ENCODE measurements at places on chromosomes 5 and 9.

DNA sequence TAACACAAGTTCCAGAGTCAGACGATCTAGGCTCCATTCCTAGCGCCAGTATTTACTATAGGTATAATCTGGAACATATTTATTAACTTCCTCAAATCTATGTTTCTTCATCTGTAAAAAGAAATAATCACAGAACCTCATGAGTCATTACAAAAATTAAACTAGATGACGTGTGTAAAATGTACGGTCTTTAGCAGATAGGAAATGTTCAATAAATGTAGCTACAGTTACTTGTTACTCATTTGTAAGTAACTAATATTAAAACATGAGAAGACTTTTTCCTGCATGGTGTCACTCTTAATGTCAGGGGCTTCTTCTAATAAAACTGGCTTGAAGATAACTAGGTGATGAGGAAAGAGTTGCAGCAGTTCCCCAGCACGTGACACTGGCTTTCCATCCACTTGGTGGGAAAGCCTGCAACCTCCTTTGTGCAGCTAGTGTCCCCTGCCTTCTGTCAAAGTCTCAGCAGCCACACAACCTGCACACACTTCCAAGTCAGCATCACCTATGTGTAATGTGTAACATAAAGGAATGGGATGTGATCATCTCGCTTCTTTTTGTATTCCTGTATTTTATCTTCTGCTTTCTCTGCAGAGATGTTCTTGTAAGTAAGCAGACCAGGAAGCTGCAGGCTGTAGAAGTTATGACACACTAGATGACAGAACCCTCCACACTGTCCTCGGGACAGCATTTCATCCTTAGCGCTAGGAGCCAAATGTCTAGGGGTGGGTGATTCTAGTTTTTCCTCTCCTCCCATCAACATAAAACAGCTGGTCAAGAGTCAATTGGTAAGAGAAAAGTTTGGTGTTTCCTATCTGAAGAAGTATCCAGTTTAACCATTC is 1.8 kb upstream of the JAKMIP2 start:
- no peak for DNase-seq

GRCh38 chr5:71932655-71933338 is 174.5 kb upstream of the MAP1B start:
- no peak for DNase-seq

GRCh38 chr9:135009794-135010585 is 77.5 kb upstream of the OLFM1 start:
- DNase-seq, result no peak

GRCh38 chr9:16352251-16352650 is 518.2 kb downstream of the BNC2 start:
- no peak for DNase-seq

- DNase-seq, result no peak
Measured at GRCh38 chr5:118933703-118934102, 54.6 kb downstream of the DTWD2 start.

DNA sequence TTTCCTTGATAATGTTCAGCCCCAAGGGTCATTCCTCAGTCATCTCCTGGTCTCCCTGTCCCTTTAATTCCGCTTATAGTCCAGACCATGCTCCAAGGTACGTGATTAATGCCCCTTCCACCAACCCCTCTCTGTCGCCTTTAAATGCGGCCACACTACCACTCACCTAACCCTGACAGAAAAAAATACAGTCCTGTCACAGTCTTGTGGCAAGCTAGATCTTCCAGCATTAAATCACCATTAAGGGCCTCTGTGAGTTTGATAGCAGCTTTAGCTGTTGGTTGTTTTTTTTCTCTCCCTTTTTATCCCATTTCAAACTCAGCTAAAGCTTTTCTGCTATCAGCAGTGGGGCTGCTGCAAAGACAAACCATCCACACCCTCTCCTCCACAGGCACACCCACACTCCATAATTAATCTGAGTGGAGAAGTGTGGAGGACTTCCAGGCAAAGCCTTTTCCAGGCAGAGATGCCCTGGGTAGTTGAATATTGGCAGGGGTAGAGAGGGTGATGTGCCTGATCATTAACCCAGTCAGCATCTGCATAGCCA is 522.7 kb upstream of the CLINT1 start:
- no peak for DNase-seq

DNA sequence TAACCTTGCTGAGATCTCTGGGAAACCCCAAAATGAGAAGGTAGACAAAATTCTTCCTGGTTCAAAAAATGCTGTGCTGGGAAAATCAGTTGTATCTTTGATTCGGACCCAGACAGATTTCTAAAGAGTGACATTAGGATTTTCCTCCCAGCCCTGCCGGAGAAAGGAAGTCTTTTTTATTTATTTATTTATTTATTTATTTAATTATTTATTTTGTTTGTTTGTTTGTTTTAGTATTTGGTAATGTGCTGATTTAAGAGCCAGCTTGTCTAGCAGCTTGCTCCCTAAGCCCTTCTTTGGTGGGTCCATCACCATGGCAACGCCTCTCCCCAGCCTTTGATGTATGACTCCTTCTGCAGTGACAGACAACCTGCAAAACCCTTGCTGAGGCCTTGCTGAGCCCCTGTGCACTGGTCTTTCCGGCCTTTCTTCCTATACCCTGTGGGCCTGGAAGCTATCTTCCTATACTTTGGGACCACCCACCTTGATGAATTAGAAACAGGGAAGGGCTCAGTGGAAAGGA is 60.6 kb upstream of the AFAP1L1 start:
- no peak for DNase-seq

- DNase-seq, result no peak
Measured at GRCh38 chr9:77594963-77595362, 53.2 kb downstream of the GNA14 start.

DNA sequence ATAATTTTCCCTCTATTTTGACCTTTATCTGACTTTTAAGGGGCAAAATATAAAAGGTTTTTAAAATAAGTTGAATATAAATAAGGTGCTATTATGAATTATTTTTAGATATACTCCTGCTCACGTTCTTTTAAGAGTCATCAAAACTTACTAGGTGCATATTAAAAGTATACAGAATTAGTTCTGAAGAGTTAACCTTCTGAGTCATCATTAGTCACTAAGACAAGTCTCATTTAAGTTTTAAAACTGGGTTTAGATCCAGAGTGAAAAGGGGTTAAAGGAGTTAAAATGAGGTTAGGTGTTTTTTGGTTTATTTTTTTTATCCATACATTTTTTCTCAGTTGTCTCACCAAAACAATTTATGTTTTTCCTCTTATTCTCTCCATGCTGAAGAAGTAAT is 41.7 kb downstream of the SMIM15 start:
- DNase-seq, result no peak

GRCh38 chr9:77021291-77021894 is 1.9 kb downstream of the FOXB2 start:
- no peak for DNase-seq

DNA sequence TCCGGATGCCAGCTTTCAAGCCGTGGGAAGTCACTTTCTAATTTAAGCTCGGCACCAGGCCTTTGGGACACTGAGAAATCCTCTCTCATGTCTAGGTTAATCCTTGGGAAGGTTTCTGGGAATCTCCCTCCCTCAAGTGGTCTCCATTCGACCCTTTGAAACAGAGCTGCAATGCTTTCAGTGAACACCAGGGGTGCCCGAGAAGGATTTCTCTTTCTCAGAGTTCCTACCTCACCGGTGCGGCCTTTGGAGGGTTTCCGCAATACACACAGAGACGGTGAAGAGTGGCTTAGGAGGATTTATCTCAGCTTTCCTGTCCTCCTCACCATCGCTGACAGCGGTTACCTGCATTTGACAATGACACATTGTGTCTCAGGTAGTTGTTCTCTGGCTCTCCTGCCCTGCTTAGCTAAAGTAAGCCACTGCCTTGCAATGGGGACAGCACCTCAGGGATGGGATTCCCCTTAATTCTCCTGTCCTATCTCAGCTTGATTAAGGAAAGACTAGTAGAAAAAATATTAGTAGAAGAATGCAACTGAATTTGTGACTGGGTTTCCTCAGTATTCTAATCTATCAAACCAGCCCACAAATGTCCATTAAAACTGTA is 180.6 kb downstream of the GABRG2 start:
- DNase-seq, result no peak

DNA sequence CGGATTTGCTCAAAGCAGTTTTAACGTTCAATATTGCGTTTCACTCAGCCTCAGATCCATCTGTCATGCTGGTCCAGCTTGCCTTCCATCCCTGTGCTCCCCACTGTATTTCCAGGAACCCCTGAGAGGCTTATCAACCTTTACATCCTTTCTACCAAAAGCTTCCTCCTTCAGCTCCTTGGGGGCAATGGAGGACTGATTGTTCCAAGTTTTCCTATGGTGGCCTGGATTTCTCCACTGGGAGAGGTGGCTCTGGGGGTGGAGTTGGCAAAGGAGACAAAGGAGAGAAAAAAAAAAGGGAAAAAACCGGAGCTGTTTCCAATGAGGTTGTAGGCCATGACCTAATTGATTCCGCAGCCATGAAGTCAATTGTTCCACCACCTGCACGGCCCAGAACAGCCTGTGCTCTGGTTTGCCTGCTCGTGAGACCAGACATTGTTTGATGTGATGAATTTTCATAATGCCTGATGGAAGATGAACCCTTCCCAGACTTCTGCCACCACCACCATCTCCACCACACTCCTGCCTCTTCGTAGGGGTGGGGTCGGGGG is 54.1 kb downstream of the ABLIM3 start:
- no peak for DNase-seq

GRCh38 chr9:130029223-130029973 is 13.6 kb downstream of the FNBP1 start:
- no peak for DNase-seq

DNA sequence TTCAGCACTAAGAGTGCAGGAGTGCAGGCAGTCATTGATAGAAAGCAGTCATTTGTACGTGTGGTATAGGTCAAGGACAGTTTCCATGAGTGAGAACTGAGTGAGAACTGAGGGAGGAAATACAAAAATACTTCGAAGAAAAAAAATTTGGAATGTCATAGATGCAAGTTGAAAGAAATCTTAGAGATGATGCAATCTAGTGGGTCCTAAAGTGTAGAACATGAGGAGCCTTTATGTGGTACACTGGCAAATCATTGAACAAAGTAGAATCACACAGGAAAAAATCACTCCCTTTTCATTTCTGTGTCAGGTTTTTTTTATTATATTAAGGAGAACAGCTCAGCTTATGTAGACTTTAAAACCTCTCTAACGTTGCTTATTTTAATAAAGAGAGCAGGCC is 26.4 kb upstream of the SLC1A1 start:
- DNase-seq, result no peak

DNA sequence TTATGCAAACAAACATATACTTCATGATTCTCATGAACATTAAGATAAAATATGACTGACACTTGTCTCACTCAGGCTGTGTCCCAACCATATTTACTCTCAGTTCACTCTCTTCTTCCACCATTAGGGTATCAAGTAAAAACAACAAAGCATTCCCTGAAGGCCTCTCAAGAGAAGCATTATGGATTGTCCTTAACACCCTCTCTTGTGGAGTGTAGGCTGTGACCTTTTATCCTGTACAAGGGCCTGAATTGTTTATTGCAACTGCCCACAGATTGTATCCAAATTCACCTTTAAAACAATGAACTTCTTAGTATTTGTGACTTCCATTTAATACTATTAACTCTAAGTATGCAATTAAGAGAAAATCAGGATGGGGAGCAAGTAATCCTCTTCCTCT is 78.1 kb downstream of the RICTOR start:
- no peak for DNase-seq

GRCh38 chr9:116572095-116572748 is 114.9 kb upstream of the TRIM32 start:
- DNase-seq, result no peak

DNA sequence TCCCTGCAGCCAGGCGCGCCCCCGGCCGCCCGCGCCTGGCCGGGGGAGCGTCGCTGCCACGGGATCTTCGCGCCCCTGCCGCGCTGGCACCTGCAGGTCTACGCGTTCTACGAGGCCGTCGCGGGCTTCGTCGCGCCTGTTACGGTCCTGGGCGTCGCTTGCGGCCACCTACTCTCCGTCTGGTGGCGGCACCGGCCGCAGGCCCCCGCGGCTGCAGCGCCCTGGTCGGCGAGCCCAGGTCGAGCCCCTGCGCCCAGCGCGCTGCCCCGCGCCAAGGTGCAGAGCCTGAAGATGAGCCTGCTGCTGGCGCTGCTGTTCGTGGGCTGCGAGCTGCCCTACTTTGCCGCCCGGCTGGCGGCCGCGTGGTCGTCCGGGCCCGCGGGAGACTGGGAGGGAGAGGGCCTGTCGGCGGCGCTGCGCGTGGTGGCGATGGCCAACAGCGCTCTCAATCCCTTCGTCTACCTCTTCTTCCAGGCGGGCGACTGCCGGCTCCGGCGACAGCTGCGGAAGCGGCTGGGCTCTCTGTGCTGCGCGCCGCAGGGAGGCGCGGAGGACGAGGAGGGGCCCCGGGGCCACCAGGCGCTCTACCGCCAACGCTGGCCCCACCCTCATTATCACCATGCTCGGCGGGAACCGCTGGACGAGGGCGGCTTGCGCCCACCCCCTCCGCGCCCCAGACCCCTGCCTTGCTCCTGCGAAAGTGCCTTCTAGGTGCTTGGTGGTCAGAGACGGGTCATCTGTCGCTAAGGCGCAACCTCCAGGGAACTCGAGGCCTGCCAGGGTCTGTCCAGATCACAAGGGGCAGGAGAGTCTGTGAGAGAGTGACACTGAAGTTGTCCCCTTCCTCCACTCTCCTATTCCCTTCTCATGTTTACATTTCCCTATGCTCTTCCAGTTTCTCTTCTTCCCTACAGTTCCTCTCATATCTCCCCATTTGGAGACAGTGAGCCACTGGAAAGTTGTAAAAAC is 1.3 kb downstream of the GPR150 start:
- no peak for DNase-seq

GRCh38 chr5:175281714-175282113 is 162.3 kb downstream of the DRD1 start:
- DNase-seq, result no peak

DNA sequence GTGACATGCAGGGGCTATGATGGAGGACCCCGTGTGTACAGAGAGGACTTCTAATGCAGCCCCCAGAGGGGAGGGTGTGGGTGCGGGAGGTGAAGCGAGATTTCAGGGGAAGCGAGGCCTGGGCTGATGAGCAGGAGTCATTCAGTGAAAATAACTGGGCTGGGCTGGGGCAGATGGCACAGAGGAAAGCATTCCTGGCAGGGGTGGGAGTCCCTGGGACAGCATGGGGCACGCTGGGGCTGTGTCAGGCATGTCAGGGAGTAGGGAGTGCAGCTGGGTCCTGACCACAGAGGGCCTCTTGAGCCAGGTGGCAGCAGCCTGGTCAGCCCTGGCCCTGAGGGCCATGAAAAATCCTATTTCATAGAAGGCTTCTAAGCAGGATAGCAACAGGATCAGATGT is 36.6 kb downstream of the COL15A1 start:
- DNase-seq, result no peak

GRCh38 chr9:18122171-18122570 is 351.8 kb upstream of the ADAMTSL1 start:
- no peak for DNase-seq

DNA sequence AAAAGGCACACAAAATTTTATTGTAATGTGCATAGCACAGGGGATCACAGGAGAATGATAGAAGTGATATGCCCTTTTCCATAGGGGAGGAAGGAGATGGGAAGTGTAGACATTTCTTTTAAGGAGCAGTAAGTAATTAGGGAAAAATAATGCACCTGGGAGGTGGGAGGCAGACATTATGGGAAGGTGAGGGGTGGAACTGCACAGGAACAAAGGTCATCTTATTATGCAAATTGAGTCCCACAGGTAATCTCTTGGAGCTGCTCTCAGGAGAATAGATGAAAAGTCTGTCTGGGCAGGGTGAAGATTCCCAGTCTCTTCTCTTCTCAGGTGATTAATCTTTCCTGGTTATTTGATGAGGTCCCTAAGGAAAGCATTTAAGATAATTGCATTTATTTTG is 331.5 kb downstream of the ENC1 start:
- no peak for DNase-seq
